ENCODE measurements at places on chromosomes 11 and 22.

GRCh38 chr11:61309739-61310138 is 14.6 kb upstream of the VWCE start:
- DNase-seq, result no peak

DNA sequence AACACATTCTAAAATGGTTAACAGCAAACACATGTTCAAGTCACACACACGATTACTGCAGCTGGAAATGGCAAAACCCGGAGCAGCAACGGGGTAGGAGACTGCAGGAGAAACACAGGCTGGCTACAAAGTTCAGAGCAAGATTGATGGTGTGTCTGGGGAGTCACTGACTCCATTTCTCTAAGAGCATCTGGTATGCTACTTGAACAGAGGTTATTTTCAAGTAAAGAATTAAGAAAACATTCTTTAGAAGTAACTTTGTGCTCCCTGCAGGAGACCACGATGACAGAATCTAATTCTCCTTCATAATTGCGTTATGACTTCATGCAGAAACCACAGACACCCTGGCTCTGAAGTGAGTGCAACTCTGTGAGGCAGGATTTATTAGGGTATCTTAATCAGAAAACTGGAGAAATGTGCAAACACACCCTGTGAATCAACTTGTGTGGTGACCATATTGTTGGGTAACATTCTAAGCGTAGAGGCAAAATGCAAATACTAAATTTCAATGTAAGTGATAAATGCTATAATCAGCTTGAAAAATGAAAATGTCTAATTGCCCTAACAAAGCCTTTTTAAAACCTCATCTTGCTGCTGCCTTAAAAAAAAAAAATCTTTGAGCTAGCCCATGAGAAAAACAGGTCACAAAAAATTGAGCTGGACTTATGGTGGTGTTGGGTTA is 303.0 kb downstream of the CADM1 start:
- DNase-seq, result no peak

- DNase-seq, result no peak
Measured at GRCh38 chr22:32926600-32926999, 125.1 kb downstream of the TIMP3 start.

GRCh38 chr11:121035169-121035755 is 11.4 kb downstream of the TBCEL start:
- no peak for DNase-seq

DNA sequence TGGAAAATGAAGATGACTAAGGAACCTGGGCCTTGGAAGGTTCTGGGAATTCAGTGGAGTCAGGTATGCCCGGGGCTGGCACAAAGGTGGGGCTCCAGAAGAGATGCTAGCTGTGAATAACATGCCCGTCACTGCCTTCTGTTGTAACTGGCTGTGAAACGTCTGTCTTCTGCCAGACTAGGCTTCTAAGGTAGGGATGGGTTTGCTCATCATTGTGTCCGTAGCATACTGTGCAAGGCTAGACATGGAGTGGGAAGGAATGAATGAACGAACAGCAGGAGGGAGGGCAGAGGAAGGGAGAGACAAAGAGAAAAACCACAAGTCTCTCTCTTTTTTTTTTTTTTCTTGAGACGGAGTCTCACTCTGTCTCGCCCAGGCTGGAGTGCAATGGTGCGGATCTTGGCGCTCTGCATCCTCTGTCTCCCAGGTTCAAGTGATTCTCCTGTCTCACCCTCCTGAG is 327.4 kb downstream of the MN1 start:
- no peak for DNase-seq

DNA sequence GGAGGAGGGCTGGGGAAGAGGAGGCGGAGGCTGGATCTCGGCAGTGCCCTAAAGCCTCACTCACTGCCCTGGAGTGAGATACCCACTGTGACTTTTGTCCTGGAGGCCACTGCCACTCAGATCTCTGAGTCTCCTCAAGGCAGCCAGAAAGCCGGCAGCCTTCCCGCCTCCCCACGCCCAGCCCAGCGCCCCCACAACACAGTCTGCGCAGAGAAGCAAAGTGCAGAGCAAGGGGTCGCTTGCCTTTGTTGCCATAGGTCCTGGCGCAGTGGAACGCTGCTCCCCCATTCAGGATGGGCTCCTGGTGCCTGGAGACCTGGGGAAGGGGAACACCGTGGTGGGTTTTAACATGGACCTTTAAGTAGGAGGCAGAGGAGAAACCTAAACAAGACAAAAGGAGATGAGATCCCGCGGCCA is 17.6 kb downstream of the PATZ1 start:
- DNase-seq, result no peak

DNA sequence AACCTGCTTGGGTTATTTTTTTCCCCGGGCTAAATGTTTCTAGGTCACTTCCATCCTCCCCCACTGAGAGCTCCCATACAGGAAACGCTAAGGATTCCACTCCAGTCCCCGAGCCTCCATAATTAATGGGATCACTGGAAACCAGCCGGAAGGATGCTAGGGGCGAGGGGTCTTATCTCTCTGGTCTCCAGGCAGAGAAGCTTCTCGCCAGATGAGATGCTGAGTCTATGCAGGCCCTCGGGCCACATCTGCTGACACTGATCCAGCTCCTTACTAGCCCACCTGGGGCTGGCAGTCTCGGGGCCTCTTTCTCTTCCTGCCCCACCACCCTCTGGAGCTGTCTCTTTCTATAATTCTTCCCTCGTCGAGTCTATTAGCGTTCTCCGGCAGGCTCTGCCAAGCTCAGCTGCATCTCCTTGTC is 125.9 kb upstream of the SYT13 start:
- no peak for DNase-seq

DNA sequence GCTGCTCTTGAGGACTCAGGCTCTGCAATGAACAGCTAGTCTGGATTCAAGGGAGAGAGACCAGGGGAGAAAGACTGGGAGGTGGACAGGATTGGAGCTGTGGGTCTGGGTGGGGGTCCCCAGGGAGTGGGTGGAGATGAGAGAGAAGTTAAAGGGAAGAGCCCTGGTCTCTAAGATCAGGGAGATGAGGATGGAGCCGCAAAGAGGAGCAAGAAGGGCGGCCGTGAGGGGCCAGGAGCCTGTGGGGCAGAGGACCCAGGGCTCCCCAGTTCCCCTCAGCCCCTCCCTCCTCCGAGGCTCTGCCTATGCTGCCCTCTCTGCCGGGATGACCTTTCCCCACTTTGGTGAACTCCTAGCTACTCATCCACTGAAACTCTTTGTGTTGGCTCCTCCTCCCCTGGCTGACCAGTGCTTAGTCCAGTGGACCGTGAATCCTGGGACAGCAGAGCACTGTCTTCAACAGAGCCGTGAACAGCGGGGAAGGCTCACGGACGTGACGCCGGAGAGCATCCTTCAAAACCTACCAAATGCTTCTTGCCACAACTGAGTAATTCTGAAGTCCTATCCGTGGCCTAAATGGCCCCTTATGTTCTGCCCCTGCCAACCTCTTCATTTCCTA is 16.4 kb upstream of the RFPL3 start:
- no peak for DNase-seq

GRCh38 chr11:471468-472145 is 21.5 kb downstream of the PTDSS2 start:
- DNase-seq, result no peak

DNA sequence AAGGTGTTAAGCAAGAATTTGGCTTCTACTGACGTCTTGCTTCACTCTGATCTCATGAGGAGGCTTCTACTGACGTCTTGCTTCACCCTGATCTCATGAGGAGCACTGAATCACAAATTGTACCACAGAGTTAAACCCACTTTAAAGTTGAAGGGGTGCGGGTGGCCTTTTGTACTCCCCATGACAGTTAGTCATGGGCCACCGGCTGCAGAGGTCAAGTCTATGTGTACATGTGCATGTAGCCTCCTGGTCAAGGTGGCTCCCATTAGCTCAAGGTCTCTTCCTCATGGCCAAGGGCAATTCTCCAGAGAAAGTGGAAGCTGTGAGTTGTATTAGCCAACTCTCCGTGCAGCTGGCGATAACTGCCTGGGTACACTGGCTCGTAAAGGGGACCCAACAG is 23.1 kb upstream of the FZD4 start:
- no peak for DNase-seq

DNA sequence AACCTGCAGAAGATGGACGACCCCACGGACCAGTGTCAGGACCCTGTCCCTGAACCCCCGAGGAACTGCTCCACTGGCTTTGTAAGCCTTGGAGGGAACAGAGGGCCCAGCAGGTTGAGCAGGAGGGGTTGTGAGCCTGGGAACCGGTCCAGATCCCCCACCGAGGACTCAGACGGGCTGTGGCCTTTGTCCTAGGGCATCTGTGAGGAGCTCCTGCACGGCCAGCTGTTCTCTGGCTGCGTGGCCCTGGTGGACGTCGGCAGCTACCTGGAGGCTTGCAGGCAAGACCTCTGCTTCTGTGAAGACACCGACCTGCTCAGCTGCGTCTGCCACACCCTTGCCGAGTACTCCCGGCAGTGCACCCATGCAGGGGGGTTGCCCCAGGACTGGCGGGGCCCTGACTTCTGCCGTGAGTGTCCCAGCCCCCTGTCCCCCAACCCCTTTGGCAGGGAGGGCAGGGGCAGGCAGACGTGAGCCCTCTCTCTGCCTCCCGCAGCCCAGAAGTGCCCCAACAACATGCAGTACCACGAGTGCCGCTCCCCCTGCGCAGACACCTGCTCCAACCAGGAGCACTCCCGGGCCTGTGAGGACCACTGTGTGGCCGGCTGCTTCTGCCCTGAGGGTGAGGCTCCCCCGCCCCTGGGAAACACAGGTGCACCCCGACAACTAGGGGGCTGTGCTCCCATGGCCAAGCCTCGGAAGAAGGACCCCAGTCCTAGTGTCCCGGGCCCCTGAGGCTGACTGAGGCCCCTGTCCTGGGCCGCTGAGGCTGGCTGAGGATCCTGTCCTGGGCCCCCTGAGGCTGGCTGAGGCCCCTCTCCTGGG is 6.4 kb downstream of the MUC5AC start:
- no peak for DNase-seq

- DNase-seq, result no peak
Measured at GRCh38 chr11:36010010-36010740, 66.3 kb downstream of the LDLRAD3 start.

GRCh38 chr11:82356316-82356715 is 377.3 kb downstream of the FAM181B start:
- DNase-seq, result no peak

DNA sequence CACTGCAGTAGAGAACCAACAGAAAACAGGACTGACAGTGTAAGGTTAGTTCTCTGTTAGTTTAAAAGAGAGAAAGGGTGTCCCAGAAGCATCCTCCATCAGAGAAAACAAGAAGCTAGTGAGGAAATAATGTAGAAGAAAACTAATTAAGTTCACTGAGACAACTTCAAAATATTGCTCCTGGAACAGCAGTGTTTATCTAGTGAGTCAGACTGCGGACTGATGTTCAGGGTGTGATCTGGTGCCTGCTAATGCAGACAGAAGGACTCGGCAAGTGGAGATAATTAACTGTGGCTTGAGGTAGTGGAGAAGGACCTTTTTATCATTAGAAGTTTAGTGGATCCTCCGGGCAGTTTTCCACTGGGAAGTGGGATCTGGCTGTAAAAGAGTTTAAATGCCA is 55.4 kb downstream of the CDON start:
- no peak for DNase-seq

GRCh38 chr11:122627745-122628144 is 27.8 kb upstream of the UBASH3B start:
- no peak for DNase-seq

DNA sequence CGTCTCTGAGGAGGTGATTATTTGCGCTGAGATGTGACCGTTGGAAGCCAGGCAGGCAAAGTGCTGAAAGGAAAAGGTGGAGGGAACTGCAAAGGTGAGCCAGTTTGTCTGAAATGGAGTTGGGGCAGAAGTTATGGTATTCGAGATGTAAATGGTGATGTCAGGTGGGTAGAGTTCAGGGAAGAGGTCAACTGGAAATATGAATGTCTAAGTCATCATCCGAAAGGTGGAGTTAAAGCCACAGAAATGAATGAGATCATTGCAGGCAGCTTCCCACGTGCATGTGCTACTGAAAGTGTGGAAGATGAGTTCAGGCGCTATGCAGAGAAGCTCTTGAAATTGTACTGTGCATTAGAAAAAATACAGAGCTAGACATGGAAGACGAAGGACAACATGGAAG is 2.2 kb upstream of the BPIFC start:
- DNase-seq, result no peak

DNA sequence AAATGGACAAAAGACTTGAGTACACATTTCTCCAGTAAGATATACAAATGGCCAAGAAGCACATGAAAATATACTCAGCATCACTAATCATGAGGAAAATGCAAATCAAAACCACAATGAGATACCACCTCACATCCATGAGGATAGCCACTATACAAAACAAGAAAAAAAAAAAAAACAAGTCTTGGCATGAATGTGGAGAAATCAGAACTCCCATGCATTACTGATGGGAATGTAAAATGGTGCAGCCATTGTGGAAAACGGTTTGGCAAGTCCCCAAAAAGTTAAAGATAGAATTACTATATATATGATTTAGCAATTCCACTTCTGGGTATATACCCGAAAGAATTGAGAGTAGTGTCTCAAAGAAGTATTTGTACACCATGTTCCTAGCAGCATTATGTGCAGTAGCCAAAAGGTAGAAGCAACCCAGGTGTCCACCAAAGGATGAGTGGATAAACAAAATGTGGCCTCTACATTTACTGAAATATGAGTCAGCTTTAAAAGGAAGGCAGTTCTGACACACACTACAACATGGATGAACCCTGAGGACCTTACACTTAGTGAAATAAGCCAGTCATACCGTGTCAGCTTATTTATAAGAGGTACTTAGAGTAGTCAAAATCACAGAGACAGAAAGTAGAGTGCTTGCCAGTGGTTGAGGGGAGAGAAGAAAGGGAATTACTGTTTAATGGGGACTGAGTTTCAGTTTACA is 146.3 kb downstream of the WNT7B start:
- DNase-seq, result no peak

DNA sequence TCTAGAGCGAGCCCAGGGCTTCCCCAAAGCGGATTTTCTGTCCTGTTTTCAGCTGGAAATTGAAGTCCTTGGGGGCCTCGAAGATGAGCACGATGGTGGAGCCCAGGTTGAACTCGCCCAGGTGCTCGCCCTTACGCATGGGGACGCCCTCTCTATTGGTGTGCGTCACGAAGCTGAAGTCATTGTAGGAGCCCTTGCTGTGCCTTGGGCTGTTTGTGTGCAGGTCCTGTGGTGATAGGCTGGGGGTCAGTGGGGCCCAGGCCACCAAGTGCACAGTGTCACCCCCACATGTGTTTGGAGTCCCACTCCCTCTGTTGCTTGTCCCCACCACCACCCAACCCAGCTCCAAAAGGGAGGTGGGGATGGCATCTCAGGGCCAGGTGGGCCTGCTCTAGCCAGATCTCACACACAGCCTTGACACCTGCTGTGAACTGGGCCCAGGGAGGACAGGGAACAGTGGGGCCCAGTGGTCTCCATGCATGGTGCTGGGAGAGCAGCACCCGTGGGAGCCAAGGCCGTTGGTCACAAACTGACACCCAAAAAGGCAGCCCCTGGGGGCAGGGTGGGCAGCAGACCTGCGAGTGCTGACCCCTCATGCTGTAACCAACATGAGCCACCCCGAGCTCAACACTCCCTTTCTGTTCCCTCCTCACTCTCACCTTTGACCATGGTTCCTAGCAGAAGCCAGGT is 42.3 kb downstream of the PISD start:
- no peak for DNase-seq

- no peak for DNase-seq
Measured at GRCh38 chr11:32985600-32985999, 30.1 kb upstream of the DEPDC7 start.

All from CD4-positive, alpha-beta T cell treated with Interleukin-1 beta for 1 hour (primary cell).